ELF-1 (cell line): ENCODE measurements at places on chromosomes 3 and 15.

GRCh38 chr3:141959589-141960554, 83.4 kb downstream of the ATP1B3 start:
- no peak for DNase-seq

GRCh38 chr3:39250116-39250747, 29.6 kb downstream of the CX3CR1 start:
- DNase-seq, result no peak

DNA sequence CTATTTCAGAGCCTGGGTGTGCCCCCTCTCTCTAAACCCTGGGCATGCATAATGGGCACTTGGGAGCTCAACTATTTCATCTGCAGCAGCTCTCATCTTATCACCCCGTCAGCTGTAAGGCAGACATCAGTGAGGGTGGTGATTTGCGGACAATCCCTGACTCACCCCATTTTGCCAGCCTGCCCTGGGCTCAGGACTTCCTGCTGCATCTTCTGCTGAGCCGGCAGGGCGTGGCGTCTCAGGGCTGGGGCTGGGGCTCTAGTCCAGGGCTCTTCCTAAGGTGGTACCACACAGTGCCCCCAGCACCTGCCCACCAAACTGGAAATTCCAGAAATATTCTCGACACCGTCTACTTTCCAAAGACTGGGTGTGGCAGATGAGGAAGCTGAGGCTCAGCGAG, 925 bp upstream of the PSTPIP1 start:
- DNase-seq, result no peak

DNA sequence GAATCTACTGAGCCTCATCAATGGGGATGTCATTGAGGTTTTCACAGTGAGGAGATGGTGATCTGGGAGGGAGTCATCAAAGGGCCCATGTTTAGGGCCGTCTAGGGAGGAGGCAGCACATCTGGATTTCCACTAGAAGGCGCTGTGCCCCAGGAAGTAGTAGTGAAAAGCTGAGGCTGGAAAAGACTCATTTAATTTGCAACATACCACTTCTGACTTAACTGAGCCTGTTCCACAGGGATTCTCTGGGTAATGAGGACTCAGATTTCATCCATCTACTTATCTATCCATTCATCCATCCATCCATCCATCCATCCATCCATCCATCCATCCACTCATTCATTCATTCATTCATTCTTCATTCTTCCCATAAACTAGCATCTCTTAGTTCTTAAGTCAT, 17.4 kb upstream of the SHF start:
- DNase-seq, result peak; percentile 72

- no peak for DNase-seq
These were observed 20.1 kb downstream of the STX19 start for GRCh38 chr3:94008253-94008652.

DNA sequence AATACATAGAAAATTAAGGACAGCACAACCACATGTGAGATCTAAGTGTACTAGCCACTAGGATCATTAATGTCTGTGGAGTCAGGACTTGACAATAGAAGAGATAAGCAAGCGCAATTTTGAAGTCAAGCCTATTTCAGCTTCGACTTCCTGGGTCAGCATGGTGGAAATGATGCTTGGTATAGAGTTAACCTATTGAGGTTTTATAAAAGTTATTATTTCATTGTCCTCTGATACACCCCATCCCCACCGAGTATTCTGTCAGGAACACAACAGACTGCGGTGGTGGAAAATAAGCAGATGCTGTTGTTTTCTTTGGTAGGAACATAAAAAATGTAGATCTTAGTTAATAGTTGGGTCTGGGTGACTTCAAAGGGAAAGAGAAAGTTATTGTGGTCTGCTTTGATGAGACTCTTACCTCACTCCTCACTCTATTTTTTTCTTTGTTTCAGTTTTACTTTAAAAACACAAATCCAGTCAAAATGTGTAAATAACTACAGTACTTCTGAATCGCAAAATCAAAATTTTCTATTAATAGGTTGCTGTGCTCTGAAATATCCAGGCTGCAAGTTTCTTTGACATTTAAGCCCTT, 82.1 kb downstream of the IL5RA start:
- DNase-seq, result no peak

- no peak for DNase-seq
These were observed 2.3 kb downstream of the GLYCTK start for GRCh38 chr3:52289747-52290595.

- DNase-seq, result no peak
These were observed 125.6 kb upstream of the TBL1XR1 start for GRCh38 chr3:177322881-177323280.
